ENCODE measurements at places on chromosomes 16 and 17.

GRCh38 chr16:3012246-3012645, 477 bp upstream of the CLDN9 start:
- DNase-seq, result no peak

GRCh38 chr17:71287071-71287823, 833.6 kb upstream of the SOX9 start:
- no peak for DNase-seq

DNA sequence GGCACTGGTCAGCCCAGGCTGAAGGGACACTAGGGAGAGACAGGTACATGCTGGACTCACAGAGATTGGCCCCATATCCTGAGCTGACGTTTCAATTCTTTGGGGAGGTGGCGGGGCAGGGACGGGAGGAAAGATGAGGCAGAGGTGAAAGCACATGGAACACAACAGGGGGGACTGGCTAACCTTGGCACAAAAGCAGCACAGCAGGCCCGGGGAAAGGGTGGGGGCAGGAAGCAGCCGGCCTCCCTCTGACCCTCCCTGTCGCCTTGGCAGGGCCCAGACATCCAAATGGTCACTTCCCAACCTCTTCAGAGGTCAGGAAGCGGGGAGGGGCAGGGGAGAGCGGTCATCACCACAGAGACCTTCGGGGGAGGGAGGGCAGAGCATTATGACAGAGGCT, 6.6 kb downstream of the VAT1 start:
- DNase-seq, result no peak

DNA sequence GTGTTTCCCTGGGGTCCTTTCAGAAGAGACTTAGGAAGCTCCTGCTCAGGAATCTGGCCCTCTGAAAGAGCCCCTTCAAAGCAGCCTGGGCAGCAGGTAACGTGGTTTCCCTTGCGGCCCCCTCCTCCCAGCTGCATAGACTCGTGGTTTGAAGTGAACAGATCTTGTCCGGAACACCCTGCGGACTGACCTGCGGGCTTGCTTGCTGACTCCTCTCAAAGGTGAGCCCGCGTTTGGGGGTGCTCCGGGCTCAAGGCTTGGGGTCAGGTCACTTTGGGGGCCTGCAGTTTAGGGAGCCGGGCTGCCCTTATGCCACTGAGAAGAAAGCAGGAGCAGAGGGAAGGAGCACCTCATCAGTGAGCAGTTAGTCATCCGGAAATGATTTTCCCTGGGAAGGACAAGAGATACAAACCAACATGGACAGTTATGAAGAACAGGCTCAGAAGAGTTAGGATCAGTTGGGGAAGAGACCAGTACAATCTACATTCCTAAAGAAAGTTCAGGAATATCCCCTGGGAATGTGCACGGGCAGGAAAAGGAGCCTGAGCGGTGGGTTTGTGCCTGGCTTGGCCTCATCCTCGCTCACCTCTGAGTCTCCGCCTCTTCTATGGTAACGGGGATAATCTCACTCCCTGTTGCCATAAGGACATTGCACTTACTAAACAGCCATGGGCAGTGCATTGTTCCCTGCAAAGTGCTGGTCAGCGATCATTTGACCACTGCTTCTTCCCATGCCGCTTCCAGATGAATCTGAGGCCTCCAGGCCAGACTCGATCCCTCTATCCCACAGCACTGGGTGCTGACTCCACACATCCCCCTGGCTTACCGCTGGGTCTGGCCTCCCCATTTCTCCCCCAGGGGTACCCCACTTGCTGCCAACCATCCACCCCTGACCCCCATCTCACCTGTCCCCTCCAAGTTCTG, 10.0 kb downstream of the LDHD start:
- DNase-seq, result no peak

GRCh38 chr17:10429421-10430045, 7.8 kb upstream of the MYH8 start:
- DNase-seq, result no peak
